ENCODE measurements at places on chromosomes 4 and X.

DNA sequence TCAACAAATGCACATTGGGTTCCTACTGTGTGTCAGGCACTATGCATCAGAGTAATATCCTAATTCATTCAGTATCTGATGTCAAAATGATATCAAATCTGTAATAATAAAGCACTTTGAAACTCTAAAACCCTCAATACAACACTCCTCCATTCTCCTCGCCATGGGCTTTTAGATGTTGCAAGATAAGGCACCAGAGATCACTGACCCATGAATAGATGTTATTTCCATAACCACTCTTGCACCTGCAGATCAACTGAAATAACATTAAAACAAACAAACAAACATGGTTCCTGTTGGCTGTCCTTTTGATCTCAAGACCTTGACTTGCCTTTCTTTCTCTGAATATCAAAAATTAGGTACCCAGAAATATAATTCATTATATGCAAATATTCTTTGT is 100.2 kb downstream of the MAB21L2 start:
- DNase-seq: no peak

DNA sequence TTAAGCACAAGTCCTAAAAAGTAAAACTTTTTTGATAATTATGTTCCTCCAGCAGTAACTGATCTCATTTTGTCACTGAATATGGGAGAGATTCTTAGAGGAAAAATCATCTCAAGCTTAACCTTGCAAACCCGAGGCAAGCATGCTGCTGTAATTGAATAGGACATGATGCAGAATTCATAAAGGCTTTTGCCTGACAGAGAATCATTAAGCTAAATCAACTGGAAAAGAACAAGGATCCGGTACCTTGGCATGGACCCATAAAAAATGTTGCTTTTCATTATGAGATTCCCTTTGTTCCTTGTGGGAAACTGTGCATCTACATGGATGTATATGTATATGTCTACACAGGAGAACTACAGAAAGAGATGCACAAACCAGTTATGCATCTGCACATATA is 149.1 kb downstream of the PAPSS1 start:
- no peak for DNase-seq

DNA sequence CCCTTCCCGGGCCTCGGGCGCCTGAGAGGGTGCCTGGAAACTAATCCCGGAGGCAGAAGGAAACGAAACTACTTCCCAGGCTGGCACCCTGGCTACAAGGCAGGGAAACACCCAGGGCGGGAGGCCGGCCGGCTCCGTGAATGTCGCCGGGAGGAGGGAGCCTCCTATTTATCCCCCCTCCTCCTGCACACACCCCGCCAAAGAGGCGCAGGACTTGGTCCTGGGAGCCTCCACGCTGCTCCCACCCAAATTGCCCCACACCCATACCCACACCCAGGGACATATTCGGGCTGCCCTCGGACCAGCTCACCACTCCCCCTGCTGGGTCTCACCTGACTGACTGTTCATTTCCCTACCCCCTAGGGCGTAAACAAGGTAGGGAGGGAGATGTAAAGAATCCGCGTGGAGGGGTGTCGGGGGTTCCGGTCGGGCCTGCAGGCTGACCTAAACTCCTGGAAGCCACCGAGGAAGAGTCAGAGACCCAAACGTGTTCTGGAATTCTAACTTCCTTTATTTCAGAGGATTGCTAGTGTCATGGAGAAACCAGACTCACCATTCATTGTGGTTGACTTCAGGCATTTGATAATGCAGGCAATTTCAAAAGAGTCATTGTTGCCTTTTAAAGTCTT is at the start of gene BTC:
BTC (minus strand) TSS at position 142 of the 629 bp plus-strand sequence. CDS start 198 bp downstream, outside the sequence.
- no peak for DNase-seq

DNA sequence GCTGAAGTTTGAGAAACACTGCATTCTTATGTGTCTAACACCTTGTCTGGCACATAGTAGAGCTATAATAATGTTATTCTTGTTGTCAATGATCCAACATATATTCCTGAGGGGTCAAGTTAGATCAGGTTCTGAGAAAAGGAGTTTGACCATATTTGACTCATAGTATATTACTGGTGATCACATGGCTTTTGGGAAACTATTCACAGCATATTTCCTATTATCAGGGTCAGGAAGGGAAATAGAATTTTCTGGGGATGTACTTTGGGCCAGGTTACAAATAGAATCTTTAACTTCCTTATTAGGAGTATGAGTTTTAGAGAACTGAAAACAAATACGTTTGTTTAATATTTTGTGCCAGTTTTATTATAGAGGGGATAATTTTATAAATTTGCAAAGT is 11.6 kb downstream of the IL15 start:
- no peak for DNase-seq

DNA sequence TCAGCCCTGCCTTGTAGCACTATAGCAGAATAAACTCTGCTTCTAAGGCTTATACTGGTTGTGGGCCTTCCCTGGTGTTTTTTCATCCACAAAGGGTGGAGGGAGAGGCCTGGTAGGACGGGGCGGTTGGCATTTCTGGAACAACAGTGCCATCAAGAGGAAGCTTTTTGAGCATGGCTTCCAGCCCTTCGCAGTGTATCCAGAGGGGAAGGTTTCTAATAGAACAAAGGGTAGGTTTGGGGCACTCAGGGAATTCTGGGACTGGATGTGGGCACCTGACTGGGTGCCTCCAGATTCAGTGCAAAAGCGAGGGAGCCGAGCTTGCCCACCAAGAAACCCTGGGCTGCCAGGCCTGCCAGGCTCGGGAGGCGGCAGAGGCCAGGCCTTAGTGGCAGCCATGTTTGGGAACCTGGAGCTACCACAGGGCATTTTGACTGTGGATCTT is 229.6 kb upstream of the AGTR2 start:
- no peak for DNase-seq

- DNase-seq: no peak
These were observed 18.2 kb upstream of the RHOH start for GRCh38 chr4:40178672-40179071.

- DNase-seq: no peak
These were observed 58.2 kb upstream of the DIPK2B start for GRCh38 chrX:45258731-45259402.

DNA sequence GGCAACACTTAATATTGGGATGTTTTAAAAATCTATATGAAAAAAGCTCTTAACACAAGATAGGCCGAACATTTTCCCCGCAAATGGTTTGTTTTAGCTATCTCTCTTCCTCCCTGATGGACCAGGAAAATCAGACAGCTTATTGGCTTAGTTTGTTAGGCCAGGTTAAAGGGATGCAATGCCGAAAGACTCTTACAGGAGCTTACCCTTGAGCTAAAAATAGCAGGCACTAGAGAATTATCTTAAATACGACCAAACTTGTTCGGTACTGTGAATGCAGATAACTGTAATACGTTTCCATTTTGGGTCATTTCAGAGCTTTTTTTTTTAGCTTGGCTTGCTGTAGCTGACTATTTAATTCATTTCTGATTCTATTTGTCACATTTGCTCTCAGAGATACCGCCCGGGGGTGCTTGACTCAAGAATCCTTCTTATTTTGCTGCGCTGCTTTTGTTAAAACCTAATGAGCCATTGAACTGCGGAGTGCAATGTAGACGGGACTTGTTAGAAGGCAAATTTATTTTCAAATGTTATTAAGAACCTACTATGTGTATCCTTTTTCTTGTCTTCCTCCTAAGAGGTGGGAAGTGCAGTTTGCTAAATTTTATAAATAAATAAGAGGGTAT is 23.3 kb downstream of the PPARGC1A start:
- DNase-seq: no peak

DNA sequence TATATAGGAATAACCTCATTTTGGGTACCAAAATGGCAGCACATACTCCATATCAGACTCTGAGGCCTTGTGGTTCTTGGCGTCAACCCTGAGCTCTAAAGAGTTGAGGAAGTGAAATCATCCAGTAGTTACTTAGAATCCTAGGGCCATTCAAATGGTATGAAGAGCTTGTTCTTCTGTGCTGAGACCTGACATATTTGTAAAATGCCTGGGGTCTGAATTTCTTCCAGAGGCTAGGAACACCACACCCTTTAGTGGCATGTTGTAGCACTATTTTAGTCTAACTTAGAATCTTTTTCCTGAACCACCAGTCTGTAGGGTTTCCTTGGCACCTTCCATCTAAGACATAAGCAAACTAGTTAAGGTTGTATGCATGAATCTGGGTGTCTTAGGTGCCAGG is 18.1 kb upstream of the GDPD2 start:
- no peak for DNase-seq

- no peak for DNase-seq
These were observed 63.7 kb upstream of the ESX1 start for GRCh38 chrX:104318330-104319009.

DNA sequence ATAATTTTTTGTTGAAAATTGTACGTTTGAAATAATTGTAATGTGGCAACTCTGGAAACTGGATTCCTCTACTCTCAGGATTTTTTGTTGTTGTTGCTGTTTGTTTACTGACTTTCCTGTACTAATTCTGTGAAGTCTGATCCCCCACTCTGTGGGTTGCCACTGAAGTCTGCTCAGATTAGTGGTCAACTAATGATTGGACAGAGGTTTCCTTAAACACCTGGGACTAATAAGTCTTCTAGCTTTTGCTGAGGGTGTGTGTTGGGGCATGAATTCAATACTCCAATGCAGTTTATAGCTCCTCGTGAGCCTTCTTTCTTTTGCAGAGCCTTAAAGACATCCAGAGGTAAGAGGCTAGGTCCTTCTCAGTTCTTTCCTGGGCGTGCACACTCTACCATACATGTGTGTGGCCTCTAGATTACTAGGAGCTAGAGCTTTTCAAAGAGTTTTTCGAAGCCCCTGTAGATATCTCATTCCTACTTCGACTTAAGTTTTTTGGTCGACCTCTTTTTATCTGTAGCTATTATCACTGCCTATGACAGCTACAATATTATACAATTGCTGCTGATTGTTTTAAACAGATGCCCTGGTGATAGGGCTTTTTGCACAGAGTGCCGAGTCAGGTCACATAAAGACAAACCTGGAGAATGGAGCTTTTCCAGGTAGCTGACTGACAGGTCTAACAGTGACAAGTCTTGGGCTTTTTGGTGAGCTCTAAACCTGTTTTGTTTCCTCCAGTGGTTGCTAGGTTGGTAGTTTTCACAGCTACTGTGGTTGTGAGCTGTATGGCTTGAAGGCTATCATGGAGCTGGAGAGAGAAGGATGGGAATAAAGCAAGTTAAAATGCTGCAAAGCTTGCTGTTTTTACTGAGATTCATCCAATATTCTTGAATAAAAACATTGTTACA is 34.0 kb downstream of the BMP2K start:
- DNase-seq: no peak

GRCh38 chr4:128512767-128513322 is 225.2 kb upstream of the PGRMC2 start:
- no peak for DNase-seq

- no peak for DNase-seq
These were observed 13.0 kb downstream of the AMMECR1 start for GRCh38 chrX:110304884-110305283.

DNA sequence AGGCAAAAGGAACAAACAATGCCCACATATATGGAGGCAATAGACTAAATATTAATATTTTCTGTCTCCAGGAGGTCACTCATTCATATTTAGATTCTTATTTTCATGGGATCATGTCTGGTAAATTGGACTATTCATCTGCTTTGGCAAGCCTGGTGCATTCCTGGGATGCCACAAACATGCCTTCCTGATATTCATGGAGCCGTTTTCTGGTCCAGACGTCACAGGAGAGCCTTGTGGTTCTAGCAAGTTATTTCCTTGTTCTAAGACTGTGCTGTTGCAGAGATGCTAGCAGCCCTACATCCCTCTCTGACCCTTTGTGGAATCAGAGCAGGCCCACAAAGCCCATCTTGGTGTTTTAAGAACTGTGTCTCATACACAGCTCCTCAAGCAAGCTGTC is 16.1 kb upstream of the EXOSC9 start:
- DNase-seq: no peak

GRCh38 chr4:186958726-186959350 is 235.2 kb upstream of the FAT1 start:
- DNase-seq: no peak

DNA sequence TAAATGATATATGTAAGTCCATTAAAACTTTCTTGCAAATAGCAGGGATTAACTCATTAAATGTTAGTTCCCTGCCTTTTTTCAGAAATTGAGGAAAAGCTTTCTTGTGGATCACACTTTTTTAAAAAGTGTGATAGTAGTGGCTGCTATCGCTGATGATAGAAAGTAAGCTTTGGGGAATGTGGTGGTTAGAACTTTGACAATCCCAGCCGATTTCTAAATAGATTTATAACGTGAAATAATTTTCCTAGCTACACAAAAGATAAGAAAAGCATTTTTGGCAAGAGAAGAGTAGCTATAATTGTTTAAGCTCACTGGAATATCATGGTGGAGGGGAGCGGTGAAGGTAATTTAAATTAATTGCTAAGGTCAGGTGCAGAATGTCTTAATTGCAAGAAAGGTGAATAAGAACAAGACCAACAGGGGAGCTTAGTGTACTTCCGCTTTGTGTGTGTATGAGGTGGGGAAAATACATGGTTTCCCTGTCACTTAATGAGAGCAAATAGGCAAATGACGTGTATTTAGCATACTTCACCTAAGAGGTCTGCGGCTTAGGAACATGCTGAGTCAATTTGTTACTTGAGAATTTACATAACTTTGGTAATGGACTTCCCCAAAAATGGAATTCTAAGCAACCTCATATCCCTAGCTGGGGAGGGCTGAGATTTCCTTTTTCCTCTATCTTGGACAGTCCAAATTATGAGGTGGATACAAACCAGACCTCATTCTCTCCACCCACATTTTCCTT is 11.7 kb upstream of the IL21 start:
- DNase-seq: no peak

- DNase-seq: no peak
These were observed 652.9 kb downstream of the ADGRL3 start for GRCh38 chr4:61853041-61853440.

DNA sequence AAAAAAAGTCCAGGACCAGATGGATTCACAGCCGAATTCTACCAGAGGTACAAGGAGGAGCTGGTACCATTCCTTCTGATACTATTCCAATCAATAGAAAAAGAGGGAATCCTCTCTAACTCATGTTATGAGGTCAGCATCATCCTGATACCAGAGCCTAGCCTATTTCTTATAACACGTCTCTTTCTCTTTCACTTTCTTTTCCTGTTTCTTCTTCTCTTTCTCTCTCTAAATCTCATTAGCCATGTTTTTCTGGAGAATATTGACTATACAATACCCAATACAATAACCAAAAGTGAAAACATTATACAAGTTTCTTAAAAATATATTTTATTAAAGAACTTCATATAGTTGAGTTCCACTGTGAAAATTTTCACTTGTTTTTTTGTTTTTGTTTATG is 1154.9 kb upstream of the PCDH7 start:
- no peak for DNase-seq

DNA sequence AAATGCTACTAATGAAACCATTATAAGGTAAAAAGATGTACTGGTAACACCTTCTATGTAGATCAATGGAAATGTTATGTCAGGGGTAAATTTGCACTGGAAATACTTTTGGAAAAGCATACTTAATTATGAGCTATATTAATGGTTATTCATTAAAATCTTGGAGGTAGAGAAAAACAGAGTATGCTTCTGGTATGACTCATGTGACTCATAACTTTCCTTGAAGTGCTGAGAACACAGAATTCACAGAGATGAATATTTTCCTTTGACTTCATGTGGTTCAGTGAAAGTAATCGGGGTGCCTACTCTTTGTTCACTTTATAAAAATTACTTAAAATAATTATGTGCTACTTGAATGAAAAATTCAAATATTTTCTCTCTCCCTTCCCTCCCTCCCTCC is 254.2 kb downstream of the KCTD8 start:
- DNase-seq: no peak

GRCh38 chr4:143559757-143560147 is 46.2 kb downstream of the SMARCA5 start:
- no peak for DNase-seq

Measured in stimulated activated CD8-positive, alpha-beta memory T cell treated with anti-CD3 and anti-CD28 coated beads, Interleukin-4, amount 100 ng/mL, for 1 hour (primary cell).